Progenitor cell of endocrine pancreas (in vitro differentiated cells): ENCODE measurements at places on chromosomes 16 and 17. TPM values are rescaled to one million over a fixed set of nuclear protein-coding genes. Genes with fewer than 3 reads are reported as not detected.

GRCh38 chr17:43779145-43780125 lies 658 bp upstream of the DUSP3 start:
- H3K27ac ChIP-seq, result peak overlapping the region; percentile 90
- H3K27me3 ChIP-seq, result peaks cover 20% of the 10 kb centered on the region
- DNase-seq, result no peak
- peak overlapping the region; percentile 73 for H3K4me3 ChIP-seq
- peaks cover 15% of the 10 kb centered on the region for H3K4me1 ChIP-seq

ATP6V0C gene
- total RNA-seq, result 158 and 169 TPM in 2 replicates

HSD17B2 gene
- 1.2 and 1.4 TPM in 2 replicates for total RNA-seq

DNA sequence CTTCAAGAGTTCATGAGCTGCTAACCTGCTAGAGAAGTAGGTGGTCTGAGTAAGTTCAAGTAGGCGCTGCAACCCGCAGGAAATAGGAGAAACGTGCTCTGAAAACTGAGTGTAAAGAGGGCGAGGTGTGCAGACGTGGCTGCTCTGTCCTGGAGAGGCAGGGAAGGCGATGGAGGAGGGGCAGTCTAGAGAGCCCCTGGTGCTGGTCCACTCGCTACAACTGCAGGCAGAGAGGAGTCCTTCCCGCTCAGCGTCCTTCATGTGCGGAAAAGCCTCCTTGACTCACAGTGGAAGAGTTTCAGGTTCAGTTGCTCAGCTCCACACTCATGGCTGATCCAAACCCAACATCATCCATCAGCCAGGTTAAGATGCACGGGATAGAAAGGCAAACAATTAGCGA lies 12.1 kb downstream of the ABCA3 start:
- DNase-seq, result no peak
- peaks cover 42% of the 10 kb centered on the region for H3K27me3 ChIP-seq
- H3K4me3 ChIP-seq, result no peak overlapping the region
- no peaks in the 10 kb centered on the region for H3K36me3 ChIP-seq

FNDC8 gene
- total RNA-seq, result not detected in 2 replicates

- H3K27ac ChIP-seq, result no peak overlapping the region
- no peaks in the 10 kb centered on the region for H3K27me3 ChIP-seq
- peaks cover 4% of the 10 kb centered on the region for H3K36me3 ChIP-seq
- DNase-seq, result no peak
- peaks cover 9% of the 10 kb centered on the region for H3K4me1 ChIP-seq
Observed at GRCh38 chr16:21157632-21158031, 842 bp upstream of the LDAF1 start.

- peaks cover 16% of the 10 kb centered on the region for H3K36me3 ChIP-seq
- H3K27ac ChIP-seq, result peak overlapping the region; percentile 98
- peak; percentile 48 for DNase-seq
- H3K4me3 ChIP-seq, result peak overlapping the region; percentile 97
Observed at GRCh38 chr17:37743875-37744632, 805 bp downstream of the HNF1B start.

HS3ST3A1 gene
- total RNA-seq, result 6.9 and 8.8 TPM in 2 replicates

GRCh38 chr17:64411999-64412771 lies 21.5 kb upstream of the PECAM1 start:
- DNase-seq, result no peak
- no peaks in the 10 kb centered on the region for H3K27me3 ChIP-seq
- H3K4me3 ChIP-seq, result peak overlapping the region; percentile 60
- H3K27ac ChIP-seq, result peak overlapping the region; percentile 60
- H3K4me1 ChIP-seq, result peaks cover 12% of the 10 kb centered on the region

DNA sequence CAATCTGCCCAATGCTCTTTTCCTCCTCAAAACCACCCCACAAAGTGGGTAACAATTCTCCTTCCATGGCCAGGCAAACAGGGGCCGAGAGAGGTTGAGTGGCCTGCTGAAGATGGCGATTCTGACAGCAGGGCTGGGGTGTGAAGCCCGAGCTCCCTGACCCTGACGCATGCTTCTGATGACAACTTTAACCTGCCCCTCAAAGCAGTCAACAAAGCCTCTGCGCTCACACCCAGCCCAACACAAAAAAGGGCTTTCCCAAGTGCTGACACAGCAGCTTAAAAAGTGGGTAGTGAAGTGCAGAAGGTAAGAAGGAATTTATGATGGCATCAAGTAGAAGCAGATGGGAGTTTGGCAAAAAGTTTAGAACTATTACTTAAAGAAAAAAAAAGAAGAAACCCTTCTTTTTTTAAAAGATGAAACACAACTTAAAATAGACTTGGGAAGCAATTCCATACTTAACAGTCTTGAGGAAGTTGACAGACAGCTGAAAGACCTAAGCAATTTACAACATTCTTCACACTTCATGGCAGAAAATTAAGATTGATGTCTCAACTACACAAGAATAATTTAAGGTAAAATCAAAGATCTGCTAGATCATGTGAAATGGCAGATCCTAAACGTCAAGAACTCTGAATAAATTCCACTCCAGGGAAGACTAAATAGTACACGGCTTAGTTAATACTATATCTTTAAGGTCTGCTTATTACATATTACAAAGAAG lies 133.9 kb downstream of the PARN start:
- H3K4me1 ChIP-seq, result peaks cover 67% of the 10 kb centered on the region
- H3K27ac ChIP-seq, result peak overlapping the region; percentile 91
- H3K4me3 ChIP-seq, result no peak overlapping the region
- no peak for DNase-seq

- H3K4me3 ChIP-seq, result no peak overlapping the region
- H3K27me3 ChIP-seq, result peaks cover 44% of the 10 kb centered on the region
- DNase-seq, result no peak
Observed at GRCh38 chr16:57838161-57838560, 35.9 kb upstream of the KIFC3 start.

DNA sequence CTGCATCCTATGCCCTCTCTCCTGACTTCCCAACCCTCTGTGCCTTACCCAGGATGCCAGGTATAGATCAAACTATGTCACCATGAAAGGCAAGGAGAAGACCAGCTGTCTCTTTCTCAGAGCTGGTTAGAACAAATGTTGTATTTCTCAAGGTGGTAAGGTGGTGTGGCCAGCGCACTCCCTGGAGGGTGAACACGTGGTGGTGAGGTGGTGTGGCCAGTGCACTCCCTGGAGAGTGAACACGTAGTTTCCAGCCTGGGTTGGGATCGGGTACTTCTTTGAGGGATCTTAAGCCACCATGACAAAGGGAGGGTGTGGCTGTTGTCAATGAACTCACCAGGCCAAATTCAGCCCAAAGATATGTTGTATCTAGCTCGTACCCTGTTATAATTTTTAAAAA lies 26.8 kb downstream of the KATNIP start:
- no peaks in the 10 kb centered on the region for H3K27me3 ChIP-seq
- peaks cover 8% of the 10 kb centered on the region for H3K36me3 ChIP-seq
- DNase-seq, result no peak
- H3K4me3 ChIP-seq, result no peak overlapping the region
- peaks cover 5% of the 10 kb centered on the region for H3K4me1 ChIP-seq
- no peak overlapping the region for H3K27ac ChIP-seq

- no peak overlapping the region for H3K4me3 ChIP-seq
- H3K27me3 ChIP-seq, result no peaks in the 10 kb centered on the region
- H3K36me3 ChIP-seq, result peaks cover 26% of the 10 kb centered on the region
- H3K4me1 ChIP-seq, result peaks cover 9% of the 10 kb centered on the region
- no peak for DNase-seq
Observed at GRCh38 chr17:30389756-30390300, 11.1 kb downstream of the CPD start.

DNA sequence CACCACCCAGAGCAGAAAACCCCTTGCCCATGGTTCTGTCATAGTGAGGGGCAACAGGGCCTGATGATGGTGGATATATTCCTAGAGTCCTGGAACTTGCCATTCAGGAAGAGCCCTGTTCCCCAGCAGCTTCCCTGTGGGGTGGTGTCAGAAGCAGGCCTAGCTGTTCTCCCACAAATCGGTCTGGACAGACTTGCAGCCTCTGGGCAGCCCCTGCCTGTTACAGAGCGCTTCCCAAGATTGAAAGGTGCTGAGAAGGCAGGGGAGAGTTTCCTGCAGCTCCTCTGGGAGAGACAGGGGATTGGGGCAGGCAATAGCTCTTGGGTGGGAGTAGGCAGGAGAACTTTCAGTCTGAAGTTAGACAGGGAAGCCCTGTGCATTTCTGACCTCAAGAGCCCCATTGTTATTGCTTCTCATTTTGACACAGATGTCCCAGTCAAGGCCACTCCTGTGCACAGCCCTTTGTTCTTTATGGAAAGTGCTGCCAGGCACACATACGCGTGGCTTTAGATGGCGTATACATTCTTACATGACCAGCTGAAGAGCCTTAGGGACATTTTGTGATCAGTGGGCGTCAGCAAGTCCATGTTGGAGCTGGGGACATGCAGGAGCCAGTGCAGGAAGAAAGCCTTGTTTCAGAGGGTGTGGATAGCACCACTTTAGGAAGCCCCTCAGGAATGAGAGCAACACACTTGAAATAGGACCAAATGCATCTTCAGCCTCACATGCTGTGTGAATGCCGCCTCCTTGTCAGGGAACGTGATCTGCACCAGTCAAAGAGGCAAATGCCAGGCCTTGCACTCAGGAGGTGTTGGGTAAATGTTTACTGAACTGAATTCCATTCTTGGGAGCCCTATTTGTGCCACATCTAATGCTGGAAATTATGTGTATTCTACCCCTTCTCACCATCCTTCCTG lies 67.5 kb downstream of the GNAO1 start:
- H3K36me3 ChIP-seq, result no peaks in the 10 kb centered on the region
- peaks cover 4% of the 10 kb centered on the region for H3K27me3 ChIP-seq
- no peak overlapping the region for H3K27ac ChIP-seq

GRCh38 chr17:81152288-81152828 lies 12.9 kb upstream of the PVALEF start:
- DNase-seq, result no peak
- no peaks in the 10 kb centered on the region for H3K27me3 ChIP-seq
- H3K4me1 ChIP-seq, result no peaks in the 10 kb centered on the region
- no peaks in the 10 kb centered on the region for H3K36me3 ChIP-seq

KRT36 gene
- total RNA-seq, result not detected in 2 replicates

DNA sequence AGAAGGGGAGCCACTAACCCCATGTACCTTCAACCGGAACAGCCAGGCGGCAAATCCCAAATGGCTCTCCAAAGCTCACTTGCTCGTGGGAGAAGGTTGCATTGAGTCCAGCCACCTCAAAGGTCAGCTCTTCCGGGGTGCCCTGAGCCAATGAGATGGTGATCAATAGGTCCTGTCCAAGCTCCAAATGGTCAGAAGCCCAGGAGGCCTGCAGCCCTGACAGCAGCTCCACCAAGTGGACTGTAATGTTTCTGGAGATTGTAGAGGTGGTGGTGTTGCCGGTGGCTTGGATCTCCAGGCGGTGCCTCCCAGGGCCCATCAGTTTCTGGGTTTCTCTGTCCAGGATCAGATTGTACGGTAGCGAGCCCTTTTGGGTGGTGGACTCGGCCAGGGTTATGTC lies 39.9 kb upstream of the BCO1 start:
- no peak overlapping the region for H3K4me3 ChIP-seq
- H3K27me3 ChIP-seq, result peaks cover 21% of the 10 kb centered on the region
- H3K36me3 ChIP-seq, result no peaks in the 10 kb centered on the region
- DNase-seq, result no peak
- H3K4me1 ChIP-seq, result no peaks in the 10 kb centered on the region

DNA sequence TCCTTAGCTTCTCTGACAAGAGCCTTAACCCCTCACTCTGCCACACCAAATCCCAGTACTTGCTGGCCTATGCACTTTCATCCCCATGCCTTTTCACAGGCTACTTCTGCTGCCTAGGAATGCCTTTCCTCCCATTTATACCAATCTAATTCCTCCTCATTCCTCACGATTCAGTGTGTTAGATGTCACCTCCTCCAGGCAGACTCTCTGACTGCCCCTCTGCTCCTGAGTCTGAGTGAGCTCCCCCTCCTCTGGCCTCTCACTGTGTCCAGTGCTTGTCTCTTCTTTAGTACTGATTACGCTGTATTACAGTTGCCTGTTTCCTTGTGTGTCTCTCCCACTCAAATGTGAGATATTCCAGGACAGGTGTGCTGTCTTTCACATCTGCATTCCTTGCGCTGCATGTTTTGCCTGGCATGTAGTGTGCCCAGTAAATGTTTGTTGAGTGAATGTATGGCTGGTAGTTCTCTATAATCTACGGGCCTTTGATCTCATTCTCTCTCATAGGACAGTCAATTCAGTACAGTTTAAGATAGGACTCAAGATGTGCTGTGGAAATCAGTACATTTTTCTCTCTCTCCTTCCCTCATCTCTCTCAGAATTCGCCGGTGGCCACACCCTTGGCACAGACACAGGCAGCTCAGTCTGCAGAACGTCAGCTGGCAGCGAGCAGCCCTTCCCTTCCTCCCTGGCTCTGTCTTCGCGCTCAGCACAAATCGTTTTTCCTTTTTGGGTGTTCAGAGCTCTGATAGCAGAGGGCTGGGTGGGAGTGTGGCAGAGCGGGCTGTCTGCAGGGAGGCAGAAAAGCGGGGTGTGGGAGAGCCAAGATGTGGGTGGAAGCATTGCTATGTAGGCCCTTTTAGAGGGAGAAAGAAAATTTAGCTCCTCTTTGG lies 18.5 kb downstream of the ARL4D start:
- no peak overlapping the region for H3K27ac ChIP-seq
- no peak for DNase-seq
- peaks cover 3% of the 10 kb centered on the region for H3K4me1 ChIP-seq

DNA sequence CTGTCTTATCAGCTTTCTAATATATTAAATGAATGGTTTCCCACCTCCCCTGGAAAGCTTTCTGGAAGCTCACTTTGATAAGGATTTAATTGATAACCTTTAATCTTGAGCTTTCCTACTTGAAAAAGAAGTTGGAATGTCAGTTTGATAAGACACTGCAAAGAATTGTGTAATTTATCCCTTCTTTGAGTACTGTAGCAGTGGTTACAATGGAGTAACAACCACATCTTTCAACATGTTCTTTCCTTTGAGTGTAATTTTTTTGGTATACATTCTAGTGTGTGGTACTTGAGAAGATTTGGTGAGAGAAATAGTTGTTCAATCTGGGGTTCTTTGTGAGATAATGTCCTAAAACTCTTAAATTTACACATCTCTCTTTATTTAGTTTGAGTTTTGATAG lies 43.4 kb downstream of the CPD start:
- H3K27ac ChIP-seq, result no peak overlapping the region
- H3K4me3 ChIP-seq, result no peak overlapping the region
- H3K4me1 ChIP-seq, result peaks cover 12% of the 10 kb centered on the region
- H3K36me3 ChIP-seq, result peaks cover 33% of the 10 kb centered on the region

GRCh38 chr17:80991645-80992076 lies at the start of gene CHMP6:
Gene CHMP6 (plus strand): TSS chr17:80991841. CDS start chr17:80991919, 78 bp downstream.
- H3K4me1 ChIP-seq, result peaks cover 5% of the 10 kb centered on the region
- H3K27ac ChIP-seq, result peak within 1 kb of the TSS; percentile 69
- peak; percentile 63 for DNase-seq
- H3K27me3 ChIP-seq, result peaks cover 11% of the 10 kb centered on the region
- peak within 1 kb of the TSS; percentile 71 for H3K4me3 ChIP-seq
- peaks cover 5% of the 10 kb centered on the region for H3K36me3 ChIP-seq

DNA sequence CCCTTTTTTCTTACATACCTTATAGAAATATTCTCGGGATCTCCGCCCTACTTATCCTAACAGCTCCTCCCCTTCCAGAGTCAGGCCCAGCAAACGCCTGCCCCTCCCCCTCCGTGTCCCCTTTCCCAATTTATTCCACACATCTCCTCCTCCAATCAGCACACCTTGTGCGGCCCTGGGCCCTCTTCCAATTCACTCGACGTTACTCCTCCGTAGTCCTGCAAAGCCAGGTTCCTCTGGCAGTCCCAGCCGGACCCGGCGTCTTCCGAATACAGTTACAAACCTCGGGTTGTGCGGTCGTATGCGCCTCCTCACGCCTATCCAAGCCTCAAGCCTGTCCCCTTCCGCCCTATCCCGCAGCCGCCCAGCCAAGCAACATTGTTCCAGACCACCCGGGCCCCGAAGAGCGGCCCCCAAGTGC lies 677 bp downstream of the CBX1 start:
- peak overlapping the region; percentile 97 for H3K4me3 ChIP-seq
- H3K36me3 ChIP-seq, result peaks cover 1% of the 10 kb centered on the region
- peak; percentile 34 for DNase-seq
- no peaks in the 10 kb centered on the region for H3K27me3 ChIP-seq
- peak overlapping the region; percentile 94 for H3K27ac ChIP-seq

SCARF1 gene
- 0.43 and 0.69 TPM in 2 replicates for total RNA-seq
